Lung microvascular endothelial cell (primary cell): ENCODE measurements at places on chromosomes 1 and 21. TPM values are rescaled to one million over a fixed set of nuclear protein-coding genes. Genes with fewer than 3 reads are reported as not detected.

TNNT2 gene
- not detected in 2 replicates for total RNA-seq

DNA sequence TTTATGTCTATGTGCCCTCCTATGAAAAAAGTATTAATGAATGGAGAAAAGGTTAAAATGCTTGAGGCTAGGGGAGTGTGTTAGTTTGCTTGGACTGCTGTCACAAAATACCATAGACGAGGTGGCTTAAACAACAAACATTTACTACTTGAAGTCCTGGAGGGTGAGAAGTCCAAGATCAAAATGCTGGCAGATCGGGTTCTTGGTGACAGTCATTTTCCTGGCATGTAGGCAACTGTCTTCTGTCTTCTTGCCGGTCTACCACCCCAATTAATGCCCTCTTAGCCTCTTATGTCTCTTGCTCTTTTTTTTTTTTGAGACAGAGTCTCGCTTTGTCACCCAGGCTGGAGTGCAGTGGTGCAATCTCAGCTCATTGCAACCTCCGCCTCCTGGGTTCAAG is 15.0 kb downstream of the ARID1A start:
- DNase-seq: no peak

AGO1 gene
- total RNA-seq: 8.1 and 8.3 TPM in 2 replicates

GRCh38 chr1:48017716-48018115 is 20.5 kb upstream of the TRABD2B start:
- DNase-seq: no peak

- DNase-seq: no peak
Measured at GRCh38 chr1:180211156-180211859, 18.8 kb upstream of the LHX4 start.
